ENCODE measurements at places on chromosomes 11 and 22.

DNA sequence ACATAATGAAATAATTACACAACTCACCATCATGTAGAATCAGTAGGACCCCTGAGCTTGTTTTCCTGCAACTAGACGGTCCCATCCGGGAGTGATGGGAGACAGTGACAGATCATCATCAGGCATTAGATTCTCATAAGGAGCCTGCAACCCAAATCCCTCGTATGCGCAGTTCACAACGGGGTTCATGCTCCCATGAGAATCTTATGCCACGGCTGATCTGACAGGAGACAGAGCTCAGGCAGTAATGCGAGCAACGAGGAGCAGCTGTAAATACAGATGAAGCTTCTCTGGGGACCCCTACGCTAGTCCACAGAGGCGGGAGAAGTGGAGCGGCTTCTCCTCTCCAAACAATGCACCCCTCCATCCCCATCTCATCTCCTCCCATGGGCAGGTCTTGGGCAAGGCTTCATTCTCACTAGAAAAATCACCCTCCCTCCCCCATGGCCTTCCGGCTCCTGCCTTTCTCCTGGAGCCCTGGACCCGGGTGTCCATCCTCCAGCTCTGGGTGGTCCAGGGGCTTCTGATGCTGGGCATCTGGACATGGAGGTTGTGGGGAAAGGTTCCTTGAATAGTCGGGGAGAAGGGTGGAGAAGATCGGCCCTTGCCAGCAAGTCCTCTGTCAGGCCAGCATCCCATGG lies 16.2 kb upstream of the RAC2 start:
- DNase-seq: no peak

DNA sequence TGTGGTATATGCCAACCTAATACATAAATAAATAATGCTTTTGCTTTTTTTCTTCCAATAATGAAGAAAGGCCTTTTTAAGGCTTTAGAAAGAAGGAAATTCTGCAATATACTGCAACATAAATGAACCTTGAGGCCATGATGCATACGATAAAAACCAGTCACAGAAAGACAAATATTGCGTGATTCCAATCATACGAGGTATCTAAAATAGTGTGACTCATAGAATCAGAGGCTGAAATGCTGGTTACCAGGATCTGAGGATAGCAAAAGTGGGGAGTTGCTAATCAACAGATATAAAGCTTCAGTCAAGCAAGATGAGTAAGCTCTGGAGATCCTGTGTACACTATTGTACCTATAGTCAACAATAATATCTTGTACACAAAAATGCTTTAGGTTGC lies 24.2 kb downstream of the MS4A6A start:
- no peak for DNase-seq

- DNase-seq: no peak
These were observed 69.7 kb upstream of the LMO1 start for GRCh38 chr11:8333376-8333775.

GRCh38 chr11:82978422-82979099 lies 77.0 kb downstream of the DDIAS start:
- no peak for DNase-seq

DNA sequence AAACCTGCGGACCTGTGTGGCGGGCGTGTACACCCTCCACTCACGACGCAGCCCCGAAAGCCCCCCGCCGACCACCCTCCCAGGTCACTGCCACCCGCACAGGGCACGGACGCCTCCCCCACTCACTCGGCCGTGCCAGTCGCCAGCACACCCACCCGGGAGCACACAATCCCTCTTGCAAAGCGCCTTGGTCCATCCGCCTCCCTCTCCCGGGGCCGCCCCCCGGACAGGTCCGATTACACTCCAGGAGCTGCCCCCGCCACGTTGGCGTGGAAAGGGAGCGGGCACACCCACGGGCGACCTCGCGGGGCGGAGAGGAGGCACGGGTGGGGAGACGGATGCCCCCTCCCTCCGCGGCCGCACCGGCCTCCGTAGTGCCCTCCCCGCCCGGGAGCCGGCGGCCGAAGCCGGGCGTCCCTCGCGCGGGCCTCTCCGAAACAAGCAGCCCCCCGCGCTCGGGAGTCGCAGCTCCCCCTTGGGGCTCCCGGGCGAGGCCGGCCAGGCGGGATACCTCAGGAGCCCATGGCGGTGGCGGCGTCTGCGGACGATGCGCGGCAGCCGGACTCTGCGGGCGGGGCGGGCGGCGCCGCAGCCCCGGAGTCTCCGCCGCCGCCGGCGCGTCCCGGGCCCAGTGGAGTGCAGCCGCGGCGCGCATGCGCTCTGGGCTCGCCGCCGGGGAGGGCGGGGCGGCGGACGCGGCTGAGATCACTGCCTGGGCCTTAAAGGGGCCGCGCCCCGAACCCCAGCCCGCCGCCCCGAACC lies at the start of gene TMEM184B:
Gene TMEM184B, minus strand, starts transcription at position 638 of the 762 bp plus-strand sequence. CDS start 25,049 bp downstream, outside the sequence.
- DNase-seq: peak; percentile 77

- no peak for DNase-seq
These were observed 23.4 kb upstream of the ROBO3 start for GRCh38 chr11:124841840-124842239.

GRCh38 chr11:97993562-97993961 lies 1027.2 kb upstream of the CNTN5 start:
- DNase-seq: no peak

DNA sequence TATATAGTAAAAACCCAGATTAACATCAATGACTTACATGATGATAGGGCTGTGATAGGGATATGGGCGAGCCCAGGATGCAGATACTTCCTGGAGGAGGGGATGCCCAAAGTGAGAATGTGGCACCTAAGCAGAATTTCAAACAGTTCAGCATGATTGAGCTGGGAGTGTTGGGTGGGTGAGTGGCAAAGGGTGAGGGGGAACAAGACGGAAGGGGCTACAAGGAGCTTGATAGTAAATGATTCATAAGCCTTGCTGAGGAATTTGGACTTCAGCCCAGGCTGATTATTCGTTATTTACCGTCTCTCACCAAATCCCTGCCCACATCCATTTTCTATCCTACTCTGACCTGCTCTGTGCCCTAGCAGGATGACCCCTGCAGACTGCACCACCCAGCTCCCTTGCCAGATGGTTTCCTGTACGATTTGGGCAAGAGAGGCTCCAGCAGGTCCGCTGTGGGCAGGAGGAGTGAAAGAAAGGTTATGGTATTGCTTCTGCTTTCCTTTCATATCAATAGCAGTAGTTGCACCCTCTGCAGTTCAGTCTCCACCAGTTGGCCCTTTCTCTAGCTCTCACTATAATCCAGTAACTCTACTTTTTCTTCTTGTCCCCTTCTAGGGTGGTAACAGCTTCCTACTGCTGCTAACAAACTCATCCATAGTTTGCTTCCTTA lies 30.3 kb upstream of the SIK2 start:
- no peak for DNase-seq

DNA sequence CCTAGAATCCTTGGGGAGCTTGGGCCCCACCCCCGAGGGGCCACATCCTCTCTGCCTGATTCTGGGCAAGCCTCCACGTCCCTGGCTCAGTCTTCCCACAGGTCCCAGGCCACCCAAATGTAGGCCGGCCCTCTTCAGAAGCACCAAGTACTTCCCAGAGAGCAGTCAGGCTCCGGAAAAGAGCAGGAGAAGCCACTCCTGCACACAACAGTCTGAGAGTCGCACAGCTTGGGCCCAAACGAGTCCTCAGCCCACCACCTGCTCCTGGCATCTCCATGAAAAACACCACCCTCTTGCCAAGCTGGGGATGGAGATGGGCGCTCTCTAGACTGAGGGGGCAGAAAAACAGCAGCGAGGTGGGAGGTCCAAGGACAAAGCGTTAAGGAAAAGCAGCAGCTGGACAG lies 15.4 kb downstream of the EHD1 start:
- no peak for DNase-seq

GRCh38 chr22:30565341-30565740 lies 9.1 kb downstream of the GAL3ST1 start:
- no peak for DNase-seq

- no peak for DNase-seq
These were observed 51.0 kb downstream of the RPUSD4 start for GRCh38 chr11:126160345-126161022.

All from T-helper 2 cell (primary cell).